ENCODE measurements at places on chromosomes 1 and 21.

- no peak for DNase-seq
These were observed 1208.5 kb upstream of the ADGRL4 start for GRCh38 chr1:80214888-80215540.

DNA sequence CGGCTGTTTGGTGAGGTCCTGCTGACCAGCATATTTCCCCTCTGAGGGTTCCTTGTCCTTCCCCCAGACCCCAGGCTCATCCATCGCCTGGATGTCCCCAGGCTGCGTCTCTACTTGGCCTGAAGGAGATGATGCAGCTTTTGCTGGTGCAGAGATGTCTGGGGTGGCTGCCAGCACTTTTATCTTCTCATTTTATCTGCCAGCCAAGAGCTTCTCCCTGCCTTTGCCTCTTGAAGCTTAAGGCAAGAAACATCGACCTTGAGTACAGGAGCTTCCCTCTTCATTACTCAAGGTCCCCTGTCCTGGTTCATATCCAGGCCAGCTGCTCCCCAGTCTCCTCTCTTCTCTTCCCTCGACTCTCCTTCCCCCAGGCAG, 9.2 kb upstream of the H6PD start:
- no peak for DNase-seq

GRCh38 chr21:37447288-37447936, 80.8 kb downstream of the DYRK1A start:
- no peak for DNase-seq

DNA sequence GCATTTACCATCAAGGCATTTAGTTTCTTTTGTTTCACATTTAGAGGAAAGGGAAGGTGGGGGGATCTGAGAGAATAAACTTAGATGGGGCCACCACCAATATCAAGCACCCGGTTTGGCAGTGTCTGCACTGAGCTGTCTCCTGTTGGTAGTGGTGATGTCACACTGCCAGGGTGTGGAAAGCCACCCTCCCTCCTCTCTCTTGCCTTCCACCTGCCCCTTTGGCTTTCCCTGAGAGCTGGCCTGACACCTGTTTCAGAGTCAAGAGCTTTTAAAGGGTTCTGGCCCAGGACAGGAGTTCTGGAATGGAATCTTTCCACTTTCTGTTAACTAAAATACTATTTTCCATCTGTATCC, 13.4 kb downstream of the ATF3 start:
- DNase-seq = no peak

DNA sequence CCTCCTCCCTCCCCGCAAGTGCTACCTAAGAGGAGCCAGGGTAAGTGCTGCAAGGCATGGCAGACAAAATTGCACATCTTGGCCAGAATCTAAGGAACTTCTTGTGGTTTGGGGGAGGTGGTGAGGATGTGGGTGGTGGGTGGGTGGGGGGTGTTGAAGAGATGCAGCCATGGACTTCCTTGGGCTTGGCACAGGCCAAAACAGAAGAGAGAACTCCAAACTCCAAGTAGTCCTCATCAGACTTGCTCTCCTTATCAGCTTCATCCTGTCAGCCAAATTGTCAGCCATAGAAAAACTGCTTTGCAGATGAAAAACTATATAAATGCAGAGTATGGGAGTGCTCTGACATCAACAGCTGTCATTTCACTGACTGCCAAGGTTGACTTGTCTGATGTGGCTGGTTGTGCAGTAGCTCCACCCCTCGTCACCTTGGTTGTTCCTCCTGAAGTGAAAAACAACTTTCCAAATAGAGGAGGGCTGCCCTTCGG, 7.1 kb downstream of the AMIGO1 start:
- DNase-seq = no peak

DNA sequence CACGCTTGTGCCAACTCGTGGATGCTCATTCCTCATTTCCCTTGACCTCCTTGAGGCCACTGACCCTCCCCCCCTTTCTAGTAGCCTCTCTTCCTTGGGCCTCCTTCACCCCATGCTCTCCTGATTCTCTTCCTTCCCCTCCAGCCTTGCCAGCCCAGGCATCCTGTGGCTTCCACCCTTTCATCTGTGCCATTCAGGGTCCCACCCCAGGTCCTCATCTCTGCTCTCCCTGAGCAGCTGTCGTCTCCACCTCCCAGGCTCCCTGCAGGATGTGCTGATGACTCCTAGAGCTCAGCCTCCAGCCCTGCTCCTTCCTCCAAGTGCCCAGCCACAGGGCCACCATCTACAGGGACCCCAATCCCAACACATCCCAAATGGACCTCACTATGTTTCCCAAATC, 197.4 kb downstream of the GRIK3 start:
- DNase-seq = no peak

DNA sequence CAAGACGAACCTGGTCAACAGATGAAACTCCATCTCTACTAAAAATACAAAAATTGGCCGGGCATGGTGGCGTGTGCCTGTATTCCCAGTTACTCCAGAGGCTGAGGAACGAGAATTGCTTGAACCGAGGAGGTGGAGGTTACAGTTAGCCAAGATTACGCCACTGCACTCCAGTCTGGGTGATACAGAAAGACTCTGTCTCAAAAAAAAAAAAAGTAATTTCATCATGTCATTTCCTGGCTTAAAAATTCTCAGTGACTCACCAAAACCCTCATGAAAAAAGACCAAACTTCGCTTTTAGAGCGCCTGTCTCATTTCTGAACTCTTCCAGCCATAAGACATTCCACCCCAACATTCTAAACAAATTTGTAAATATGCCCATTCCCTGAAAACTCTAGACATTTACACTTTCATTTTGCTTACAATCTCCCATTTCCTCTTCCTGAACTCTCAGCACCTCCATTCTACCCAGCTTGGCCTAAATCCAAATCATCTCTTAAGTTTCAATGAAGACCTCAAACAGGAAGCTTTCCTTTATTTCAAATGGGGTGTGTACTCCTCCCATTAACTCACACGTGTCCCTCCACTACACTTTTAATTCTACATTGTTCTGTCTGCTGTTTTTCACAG, 50.5 kb upstream of the PRRC2C start:
- DNase-seq = no peak

DNA sequence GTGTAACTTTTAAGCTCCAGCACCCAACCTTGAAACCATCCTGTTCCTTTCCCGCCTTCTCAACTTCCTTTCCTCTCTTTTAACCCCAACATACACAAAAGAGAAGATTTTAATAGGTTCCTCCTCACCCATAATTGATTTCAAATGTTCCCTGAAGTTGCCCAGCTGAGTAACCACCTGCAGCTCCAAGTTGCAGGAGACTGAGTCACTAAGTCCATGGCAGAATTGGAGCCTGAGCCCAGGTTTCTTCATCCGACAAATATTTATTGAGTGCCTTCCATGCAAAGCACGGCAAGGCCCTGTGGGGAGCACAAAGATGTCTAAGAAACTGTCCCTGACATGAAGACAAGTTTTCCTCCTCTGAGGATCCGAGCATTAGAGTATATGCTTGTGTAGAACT, 97.7 kb downstream of the PAPPA2 start:
- DNase-seq = no peak

- no peak for DNase-seq
These were observed 361.5 kb downstream of the KIF26B start for GRCh38 chr1:245516284-245516759.

DNA sequence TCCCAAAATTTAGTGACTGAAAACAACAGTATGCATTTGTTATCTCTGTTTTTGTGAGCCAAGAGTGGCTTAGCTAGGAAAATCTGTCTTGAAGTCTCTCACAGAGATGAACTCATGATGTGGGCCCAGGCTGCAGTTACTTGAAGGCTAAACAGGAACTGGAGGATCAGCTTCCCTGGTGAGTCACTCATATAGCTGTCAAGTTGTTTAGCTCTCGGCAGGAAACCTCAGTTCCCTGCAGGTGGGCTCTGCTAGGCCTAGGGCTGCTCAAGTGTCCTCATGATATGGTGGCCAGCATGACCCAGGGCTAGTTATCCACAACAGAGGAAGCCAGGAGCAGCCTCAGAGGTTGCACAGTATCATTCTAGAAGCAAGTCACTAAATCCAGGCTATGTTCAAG, 30.2 kb upstream of the DDX59 start:
- no peak for DNase-seq

- no peak for DNase-seq
These were observed 75.7 kb downstream of the BCAR3 start for GRCh38 chr1:93605812-93606512.

- no peak for DNase-seq
These were observed 120.6 kb upstream of the KCNJ15 start for GRCh38 chr21:38136201-38136600.

All from stimulated activated CD4-positive, alpha-beta T cell treated with anti-CD3 and anti-CD28 coated beads, TNF-alpha, amount 100 ng/mL, for 1 hour (primary cell).